Activated naive CD8-positive, alpha-beta T cell treated with anti-CD3 and anti-CD28 coated beads, Interleukin-2, amount 10 ng/mL, durations not matched to agents 7 days and 5 days (primary cell): ENCODE measurements at places on chromosomes 6 and 20. TPM values are rescaled to one million over a fixed set of nuclear protein-coding genes. Genes with fewer than 3 reads are reported as not detected.

DNA sequence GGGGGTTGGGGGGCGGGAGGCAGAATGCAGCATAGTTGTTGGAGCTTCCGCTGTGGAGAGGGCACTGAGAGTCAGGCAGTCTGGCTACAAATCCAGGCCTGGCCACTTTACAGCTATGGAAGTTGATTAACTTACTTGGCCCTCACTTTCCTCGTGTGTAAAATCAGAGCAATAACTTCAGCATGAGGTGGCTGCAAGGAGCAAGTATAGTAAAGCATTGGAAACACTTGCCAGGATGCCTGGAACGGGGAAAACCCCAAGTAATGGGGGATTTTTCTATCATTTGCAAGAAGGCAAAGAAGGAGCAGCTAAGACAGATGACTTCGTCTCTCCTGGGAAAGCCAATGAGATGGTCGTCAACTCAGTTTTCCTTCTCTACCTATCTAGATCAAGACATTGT is 35.8 kb downstream of the AGPAT4 start:
- peaks cover 3% of the 10 kb centered on the region for H3K36me3 ChIP-seq
- H3K4me1 ChIP-seq, result no peaks in the 10 kb centered on the region
- no peak overlapping the region for H3K4me3 ChIP-seq
- H3K27ac ChIP-seq, result no peak overlapping the region

DNA sequence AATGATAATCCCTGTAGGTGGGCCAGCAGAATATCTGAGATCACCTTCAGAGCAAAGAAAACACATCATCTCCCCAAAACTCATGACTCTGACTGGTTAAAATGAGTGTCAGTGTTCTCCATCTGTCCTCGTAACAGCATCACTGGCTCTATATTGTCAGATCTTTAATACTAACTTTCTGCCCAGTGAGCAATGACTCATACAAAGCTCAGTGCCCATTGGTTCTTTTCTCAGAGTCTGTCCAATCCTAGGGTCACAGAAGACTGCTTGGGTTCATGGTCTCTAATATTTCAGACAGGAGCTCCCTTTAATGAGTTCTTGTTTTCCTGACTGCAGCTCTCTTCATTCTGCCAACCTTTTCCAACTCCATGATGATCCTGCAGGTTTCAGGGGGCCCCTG is 36.4 kb downstream of the HLA-DPB1 start:
- peaks cover 80% of the 10 kb centered on the region for H3K27me3 ChIP-seq
- H3K4me1 ChIP-seq, result peaks cover 13% of the 10 kb centered on the region
- no peak overlapping the region for H3K27ac ChIP-seq
- no peak overlapping the region for H3K4me3 ChIP-seq
- DNase-seq, result no peak

Gene SRMS
- total RNA-seq, result not detected

Gene GRM1
- total RNA-seq, result not detected

DNA sequence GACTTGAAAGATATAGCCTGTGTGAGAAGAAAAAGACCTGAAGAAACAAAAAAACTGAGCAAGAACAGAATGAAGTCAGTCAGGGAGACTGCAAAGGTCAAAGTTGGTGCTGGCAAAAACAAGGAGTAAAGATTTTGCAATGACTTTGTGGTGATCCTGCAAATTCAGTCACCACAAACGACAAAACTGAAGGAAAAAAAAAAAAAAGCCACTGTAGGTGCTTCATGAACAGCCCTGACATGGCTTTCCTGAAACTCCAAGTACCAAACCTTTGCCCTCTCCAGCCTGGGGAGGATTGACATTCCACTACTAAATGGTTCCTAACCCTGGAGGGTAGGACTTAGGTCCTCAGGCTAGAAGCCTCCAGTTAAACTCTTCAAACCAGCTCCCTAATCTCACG is 114.7 kb upstream of the BEND3 start:
- no peak for DNase-seq
- H3K27ac ChIP-seq, result no peak overlapping the region
- H3K4me3 ChIP-seq, result no peak overlapping the region
- no peaks in the 10 kb centered on the region for H3K27me3 ChIP-seq
- H3K4me1 ChIP-seq, result peaks cover 3% of the 10 kb centered on the region
- H3K36me3 ChIP-seq, result peaks cover 8% of the 10 kb centered on the region

Gene RNF144B
- total RNA-seq, result 3.6 TPM

DNA sequence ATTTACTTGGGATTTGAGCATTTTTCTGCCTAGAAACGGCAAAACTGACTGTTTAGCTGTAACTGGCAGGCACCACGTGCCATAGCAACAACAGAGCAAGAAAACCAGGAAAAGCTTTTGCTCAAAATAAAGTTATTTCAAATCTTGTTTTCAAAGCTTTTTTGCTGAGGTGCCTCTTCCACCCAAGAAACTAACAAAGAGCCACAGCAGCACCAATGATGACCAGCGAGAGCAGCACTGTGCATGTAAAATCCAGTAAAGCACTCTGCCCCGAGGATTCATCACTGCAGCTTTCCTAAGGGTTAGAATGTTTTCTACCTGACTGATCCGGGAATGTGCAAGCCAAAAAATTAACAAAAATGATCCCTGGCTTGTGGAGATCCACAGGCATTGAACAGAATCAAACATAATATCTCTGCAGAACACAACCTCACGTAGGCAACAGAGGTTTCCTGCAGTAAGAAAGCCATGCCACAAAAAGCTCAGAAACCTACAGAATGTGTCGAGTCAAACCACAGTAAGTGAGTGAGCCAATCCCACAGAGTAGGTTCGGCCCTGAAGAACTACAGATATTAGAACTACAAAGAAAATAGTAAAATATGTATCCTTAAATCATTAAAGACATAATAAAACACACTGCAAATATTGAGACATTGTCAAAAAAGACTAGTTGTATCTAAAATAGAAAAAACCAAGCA is 7.4 kb upstream of the ULBP3 start:
- peaks cover 49% of the 10 kb centered on the region for H3K27me3 ChIP-seq
- peaks cover 2% of the 10 kb centered on the region for H3K36me3 ChIP-seq
- peak overlapping the region; percentile 49 for H3K4me3 ChIP-seq
- no peak for DNase-seq

GRCh38 chr6:134575221-134575620 is 257.3 kb upstream of the SGK1 start:
- H3K4me1 ChIP-seq, result peaks cover 1% of the 10 kb centered on the region
- H3K36me3 ChIP-seq, result peaks cover 12% of the 10 kb centered on the region
- H3K27me3 ChIP-seq, result no peaks in the 10 kb centered on the region
- no peak overlapping the region for H3K27ac ChIP-seq
- H3K4me3 ChIP-seq, result no peak overlapping the region

GRCh38 chr6:29792123-29793035 is 35.2 kb upstream of the HLA-G start:
- peak; percentile 81 for DNase-seq
- peak overlapping the region; percentile 88 for H3K4me3 ChIP-seq
- H3K4me1 ChIP-seq, result peaks cover 12% of the 10 kb centered on the region
- H3K27me3 ChIP-seq, result peaks cover 59% of the 10 kb centered on the region
- no peaks in the 10 kb centered on the region for H3K36me3 ChIP-seq
- H3K27ac ChIP-seq, result peak overlapping the region; percentile 57

DNA sequence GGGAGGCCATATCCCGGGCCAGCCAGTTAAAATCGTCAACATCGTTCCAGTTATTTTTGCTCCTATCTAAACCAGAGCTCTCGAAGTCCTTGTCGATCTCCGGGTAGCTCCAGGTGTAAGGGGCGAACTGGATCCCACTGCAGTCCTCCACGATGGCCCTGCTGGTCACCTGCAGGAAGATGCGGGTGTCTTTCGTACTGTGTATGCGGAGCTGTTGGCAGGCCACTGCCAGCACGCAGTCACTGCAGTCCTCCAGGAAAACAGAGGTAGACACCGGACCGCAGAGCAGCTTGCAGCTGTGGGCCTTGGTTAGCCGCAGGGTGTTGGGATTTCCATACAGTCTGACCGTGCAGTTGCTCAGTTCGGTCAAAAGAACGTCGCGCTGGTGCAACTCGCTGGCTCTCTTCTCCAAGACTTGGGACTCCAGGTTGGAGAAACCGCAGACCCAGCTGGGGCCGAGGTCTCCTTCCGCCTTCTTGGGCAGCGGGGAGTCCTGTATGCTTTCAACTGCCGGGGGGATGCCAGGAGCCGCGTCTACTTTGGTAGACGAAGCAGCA is 742 bp downstream of the TBCC start:
- H3K27ac ChIP-seq, result peak overlapping the region; percentile 100
- DNase-seq, result peak; percentile 54
- peak overlapping the region; percentile 100 for H3K4me3 ChIP-seq
- H3K36me3 ChIP-seq, result peaks cover 17% of the 10 kb centered on the region

Gene COL21A1
- not detected for total RNA-seq

DNA sequence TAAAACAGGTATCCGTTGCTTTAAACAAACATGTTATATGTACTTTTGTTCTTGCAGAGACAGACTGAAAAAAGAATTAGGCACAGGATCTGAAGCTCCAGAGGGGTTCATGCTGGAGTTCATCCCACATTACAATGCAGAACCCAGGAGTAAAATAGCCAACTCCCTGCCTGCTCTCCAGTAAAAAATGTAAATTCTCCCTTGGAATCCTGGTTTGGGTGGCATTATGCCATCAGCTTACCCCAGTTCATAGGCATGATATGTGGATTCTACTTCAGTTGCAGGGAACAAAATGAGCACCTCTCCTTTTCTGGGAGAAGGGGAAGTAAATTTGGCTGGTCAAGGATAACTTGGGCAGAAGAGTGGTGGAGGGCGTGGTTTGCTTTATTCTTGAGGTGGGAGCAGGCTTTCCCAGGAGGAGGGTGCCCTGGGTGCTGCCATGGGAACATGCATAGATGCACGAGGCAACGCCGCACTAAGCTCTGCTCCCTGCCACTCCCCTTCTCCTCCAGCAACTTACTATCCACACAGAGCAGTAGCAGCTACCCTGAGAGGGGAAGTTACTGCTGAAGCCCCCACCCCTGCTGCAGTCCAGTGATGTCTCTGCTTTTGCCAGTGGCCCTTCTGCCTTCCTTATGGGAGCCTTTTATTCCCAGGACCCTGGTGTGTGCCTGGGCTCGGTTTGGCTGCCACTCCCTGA is 71.6 kb upstream of the GLP1R start:
- DNase-seq, result no peak
- no peaks in the 10 kb centered on the region for H3K4me1 ChIP-seq
- H3K4me3 ChIP-seq, result no peak overlapping the region
- peaks cover 38% of the 10 kb centered on the region for H3K27me3 ChIP-seq
- H3K36me3 ChIP-seq, result no peaks in the 10 kb centered on the region

DNA sequence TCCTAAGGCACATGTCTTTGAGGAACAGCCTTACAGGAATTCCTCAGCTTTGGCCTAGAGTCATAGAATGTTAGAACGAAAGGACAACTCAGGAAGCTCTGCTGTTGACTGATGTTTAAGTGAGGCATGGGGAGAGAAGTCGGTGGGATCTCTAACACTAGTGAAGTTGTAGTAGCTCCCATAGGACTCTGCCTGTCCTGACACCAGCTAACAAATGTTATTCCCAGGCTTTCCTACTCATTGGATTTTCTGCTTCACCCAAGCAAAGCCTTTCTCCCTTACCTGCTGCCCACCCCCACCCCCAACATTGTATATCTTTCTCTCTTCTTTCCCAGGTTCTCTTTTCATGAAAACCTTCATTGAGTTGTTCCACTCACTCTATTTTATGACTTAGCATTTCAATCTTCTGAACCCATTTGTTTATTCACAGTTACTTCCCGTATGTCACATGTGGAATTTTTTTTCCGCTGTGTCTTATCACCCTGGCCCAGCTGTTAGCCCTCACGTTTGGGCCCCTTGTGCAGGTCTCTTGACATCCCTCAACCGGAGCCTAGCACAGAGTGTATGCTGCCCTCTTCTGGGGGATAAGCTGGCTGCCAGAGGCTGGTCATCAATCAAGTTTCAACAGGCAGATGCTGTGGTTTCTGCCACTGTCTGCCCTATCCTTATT is 39.2 kb upstream of the RNF8 start:
- peaks cover 13% of the 10 kb centered on the region for H3K36me3 ChIP-seq
- peak overlapping the region; percentile 60 for H3K27ac ChIP-seq
- peak; percentile 43 for DNase-seq
- no peaks in the 10 kb centered on the region for H3K27me3 ChIP-seq
- peaks cover 17% of the 10 kb centered on the region for H3K4me1 ChIP-seq
- no peak overlapping the region for H3K4me3 ChIP-seq

- H3K27me3 ChIP-seq, result peaks cover 7% of the 10 kb centered on the region
- peaks cover 10% of the 10 kb centered on the region for H3K4me1 ChIP-seq
- H3K27ac ChIP-seq, result peak overlapping the region; percentile 21
- no peak for DNase-seq
- peak overlapping the region; percentile 68 for H3K4me3 ChIP-seq
Measured at GRCh38 chr20:57350081-57350710, 859 bp upstream of the RAE1 start.

DNA sequence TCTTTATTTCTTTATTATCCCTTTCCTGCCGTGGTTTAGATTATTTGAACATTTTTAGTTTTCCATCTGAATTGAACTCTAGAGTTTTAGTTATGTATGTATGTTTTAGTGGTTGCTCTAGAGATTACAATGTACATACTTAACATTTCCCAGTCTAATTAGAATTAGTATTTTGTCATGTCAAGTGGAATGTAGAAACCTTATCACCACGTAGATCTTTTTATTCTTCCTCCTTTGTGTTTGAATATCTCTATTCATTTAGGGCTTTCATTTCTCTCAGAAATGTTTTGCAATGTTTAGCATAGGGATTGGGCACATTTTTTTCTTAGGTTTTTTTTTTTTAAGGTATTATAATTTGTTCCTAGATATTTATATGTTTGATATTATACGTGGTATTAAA is 73.1 kb upstream of the EZR start:
- no peaks in the 10 kb centered on the region for H3K27me3 ChIP-seq
- H3K4me1 ChIP-seq, result no peaks in the 10 kb centered on the region
- no peak overlapping the region for H3K27ac ChIP-seq
- no peak for DNase-seq
- H3K4me3 ChIP-seq, result no peak overlapping the region
- H3K36me3 ChIP-seq, result no peaks in the 10 kb centered on the region

DNA sequence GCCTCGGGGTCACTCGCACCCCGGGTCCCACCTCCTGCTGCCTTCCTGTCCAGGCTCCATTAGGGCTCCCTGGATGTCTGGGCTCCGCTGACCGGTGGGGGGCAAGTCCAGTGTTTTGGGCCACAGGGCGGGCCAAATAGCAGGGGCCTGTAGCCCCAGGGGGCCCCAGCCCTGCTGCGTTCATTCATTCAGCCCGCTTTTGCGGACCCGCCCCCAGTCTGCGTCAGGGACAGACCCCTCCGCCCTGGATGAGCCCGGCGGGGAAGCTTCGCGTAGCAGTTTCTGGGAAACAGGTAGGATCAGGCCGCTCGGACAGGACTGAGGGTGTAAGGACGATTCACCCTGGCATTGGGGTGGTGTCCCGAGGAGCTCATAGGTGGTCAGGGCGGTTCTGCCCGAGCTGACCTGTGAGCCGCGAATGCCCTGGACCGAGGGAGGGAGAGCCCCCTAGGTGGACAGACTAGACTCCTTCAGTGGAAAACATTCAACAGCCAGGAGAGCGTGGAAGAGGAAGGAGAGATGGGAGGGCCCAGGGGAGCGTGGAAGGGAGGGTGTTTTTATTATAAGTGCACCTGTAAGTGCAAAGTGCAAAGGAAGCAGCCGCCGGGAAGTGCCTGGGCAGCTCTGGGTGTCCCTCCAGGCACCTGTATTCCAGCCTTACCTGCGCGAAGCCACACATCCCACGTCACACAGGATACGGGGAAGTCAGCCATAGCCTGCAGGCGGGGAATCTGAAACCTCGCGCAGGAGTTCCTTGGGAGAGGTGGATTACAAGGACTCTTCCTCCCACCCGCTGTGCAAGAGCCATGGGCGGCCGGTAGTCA is 662 bp downstream of the ENTPD6 start:
- H3K4me1 ChIP-seq, result peaks cover 26% of the 10 kb centered on the region
- peaks cover 2% of the 10 kb centered on the region for H3K36me3 ChIP-seq
- peak; percentile 41 for DNase-seq
- peak overlapping the region; percentile 93 for H3K4me3 ChIP-seq
- no peaks in the 10 kb centered on the region for H3K27me3 ChIP-seq

GRCh38 chr20:62805155-62805710 is 598 bp downstream of the OGFR start:
- no peak for DNase-seq
- peaks cover 23% of the 10 kb centered on the region for H3K4me1 ChIP-seq
- peaks cover 4% of the 10 kb centered on the region for H3K36me3 ChIP-seq
- H3K27me3 ChIP-seq, result no peaks in the 10 kb centered on the region
